ENCODE measurements at places on chromosomes 12 and 14.
A peak's percentile ranks its signal among the peaks of the same experiment; 100 is the strongest.

GRCh38 chr12:126874427-126875026 lies 1392.4 kb upstream of the TMEM132C start:
- DNase-seq = peak; percentile 3

GRCh38 chr12:98896938-98897337 lies 251.8 kb downstream of the APAF1 start:
- peak; percentile 7 for DNase-seq

- peak; percentile 30 for DNase-seq
Observed at GRCh38 chr14:70027785-70028428, 148.7 kb downstream of the SMOC1 start.

DNA sequence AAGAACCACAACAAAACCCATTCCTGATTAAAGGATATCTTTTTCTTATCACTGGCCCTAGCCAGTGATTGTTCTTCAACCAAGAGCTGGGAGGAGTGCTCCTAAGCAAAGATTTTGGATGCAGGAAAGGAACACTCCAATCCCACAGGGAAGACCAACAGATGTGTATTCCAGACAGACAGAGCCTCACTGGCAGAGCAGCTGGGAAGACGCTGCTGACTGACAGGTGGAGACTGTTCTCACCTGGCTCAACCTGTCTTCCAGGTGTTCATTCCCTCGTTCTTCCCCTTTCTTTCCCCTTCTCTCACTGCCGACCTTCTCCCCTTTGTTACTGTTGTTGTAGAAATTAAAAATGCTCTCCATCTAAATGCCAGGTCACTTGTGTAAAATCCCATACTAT lies 89.7 kb upstream of the CCDC198 start:
- no peak for DNase-seq

DNA sequence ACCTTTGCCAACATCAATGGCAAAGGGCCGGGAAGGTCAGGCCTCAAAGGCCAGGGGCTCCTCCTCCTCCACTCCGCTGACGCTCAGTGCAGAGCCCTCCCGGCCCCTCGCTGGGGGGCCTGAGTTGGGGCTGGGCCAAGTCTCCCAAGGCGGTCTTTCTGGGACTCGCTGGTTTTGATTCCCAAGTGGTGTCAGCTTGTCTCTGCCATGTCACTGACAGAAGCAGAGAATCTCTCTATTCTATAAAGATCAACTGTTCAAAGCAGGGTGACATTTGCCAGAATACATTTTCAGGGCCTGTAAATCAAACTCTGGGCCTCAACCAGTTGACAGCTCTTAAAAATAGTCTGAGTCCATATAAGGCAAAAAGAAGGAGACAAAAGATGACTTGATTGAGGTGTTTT lies 75.9 kb downstream of the CCDC88C start:
- no peak for DNase-seq

DNA sequence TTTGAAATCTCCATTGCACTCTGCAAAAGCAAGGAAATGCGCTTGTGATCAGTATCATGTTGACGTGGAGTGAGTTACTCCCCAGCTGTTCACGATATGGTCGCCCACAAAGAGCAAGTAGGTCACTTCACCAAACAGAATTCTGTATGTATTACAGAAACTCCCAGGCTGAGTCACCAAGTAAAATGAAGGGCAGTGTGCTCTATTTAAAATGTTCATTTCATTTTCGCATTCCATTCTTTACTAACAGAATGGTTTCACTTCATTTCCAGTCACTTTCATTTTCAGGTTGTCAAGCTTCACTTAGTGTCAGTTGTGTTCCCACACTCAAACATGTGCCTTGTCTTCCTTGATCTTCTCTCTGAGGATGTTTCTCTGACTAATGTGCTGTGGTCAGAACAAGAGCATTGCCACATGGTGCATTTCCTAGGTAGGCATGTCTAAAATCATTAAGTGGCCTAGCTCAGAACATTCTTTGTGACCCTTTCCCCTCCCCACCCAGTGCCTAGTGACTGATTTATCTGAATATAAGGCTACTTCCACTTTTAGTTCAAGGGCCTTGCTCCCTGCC lies 391.2 kb downstream of the RAD51B start:
- DNase-seq = peak; percentile 91

GRCh38 chr12:11811008-11811407 lies 161.5 kb downstream of the ETV6 start:
- no peak for DNase-seq

GRCh38 chr14:87461704-87462103 lies 531.3 kb downstream of the GALC start:
- no peak for DNase-seq

DNA sequence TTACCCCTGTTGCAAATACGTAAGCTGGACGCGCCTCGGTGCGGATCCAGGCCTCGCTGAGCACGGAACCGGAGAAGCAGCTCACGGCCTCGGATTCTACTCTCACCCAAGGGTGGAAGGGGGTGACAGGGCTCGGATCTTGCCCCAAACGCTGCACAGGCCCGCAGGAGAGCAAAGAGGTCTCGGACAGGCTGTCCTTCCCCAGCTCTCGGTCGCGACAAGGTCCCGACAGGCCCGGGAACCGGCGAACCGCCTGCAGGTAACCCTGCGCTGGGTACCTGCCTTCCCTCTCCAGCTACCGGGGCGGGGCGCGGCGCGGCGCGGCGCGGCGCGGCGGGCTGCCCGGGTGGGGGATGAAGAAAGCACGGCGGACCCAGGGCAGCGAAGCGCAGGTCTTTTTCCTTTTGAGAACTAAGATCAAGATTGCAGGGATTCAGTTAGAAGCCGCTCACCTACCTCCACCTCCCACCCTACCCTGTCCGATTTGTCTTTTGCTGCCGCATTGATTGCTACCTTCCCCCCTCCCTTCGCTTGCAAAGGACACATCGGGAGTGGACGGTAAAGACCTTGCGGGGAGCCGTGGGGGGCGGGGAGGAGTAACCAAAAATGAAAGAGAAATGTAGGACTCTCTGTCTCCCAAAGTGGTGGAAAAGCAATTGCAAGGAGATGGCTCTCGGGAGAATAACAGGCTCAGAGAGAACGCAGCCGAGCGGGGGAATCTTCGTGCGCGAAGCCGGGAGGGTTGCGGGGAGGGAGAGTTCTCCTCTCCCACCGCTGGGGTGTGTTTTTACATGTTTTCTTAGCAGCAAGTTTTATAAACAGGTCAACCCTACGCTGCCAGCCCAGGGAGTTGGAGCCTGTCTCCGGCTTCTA lies 8.4 kb upstream of the TBX3 start:
- no peak for DNase-seq

GRCh38 chr14:72780751-72781150 lies 113.2 kb downstream of the DPF3 start:
- peak; percentile 88 for DNase-seq

GRCh38 chr12:110688446-110689280 lies at the start of gene HVCN1:
Gene HVCN1 (minus strand): TSS chr12:110689115. CDS start chr12:110683245, 5,870 bp downstream.
- peak; percentile 2 for DNase-seq

DNA sequence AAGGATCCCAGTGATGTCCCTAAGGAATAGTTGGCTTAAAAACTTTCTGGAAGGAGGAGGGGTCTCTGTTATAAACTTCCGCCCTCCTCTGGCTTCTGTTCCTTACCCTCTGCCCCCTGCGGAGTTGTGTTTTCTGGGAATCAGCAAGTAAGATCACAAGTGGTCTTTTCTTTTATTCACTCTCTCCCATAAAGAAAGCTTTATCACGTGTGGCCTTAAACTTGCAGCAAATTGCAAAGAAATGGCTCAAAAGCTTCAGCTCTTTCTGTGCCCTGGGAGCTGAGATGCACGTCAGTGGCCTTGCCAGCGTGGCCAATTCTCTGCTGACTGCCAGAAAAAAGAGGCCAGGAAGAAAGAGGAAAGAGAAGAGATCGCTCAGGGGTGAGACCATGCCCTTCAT lies at the start of gene SLCO1C1:
SLCO1C1 (plus strand) TSS at position 101 of the 400 bp plus-strand sequence. CDS start 4,245 bp downstream, outside the sequence.
- no peak for DNase-seq

- DNase-seq = peak; percentile 75
Observed at GRCh38 chr14:31950764-31951637, 126.1 kb upstream of the ARHGAP5 start.

- DNase-seq = no peak
Observed at GRCh38 chr14:105817971-105818711, 291.8 kb downstream of the TMEM121 start.

DNA sequence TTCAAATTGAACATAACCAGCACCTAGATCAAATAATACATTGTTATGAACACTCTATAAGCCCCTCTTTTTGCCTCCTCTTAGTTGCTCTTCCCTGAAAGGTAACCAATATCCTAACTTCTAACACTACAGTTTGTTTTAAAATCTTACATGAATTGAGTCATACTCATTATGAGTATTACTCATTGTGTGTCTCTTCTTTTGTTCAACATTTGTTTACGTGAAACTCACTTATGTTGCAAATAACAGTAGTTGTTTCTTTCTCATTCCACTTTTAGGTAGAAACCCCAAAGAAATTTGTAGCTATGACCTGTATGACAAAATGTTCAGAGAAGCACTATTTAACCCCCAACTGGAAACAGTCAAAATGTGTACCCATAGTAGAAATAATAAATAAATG lies 6.6 kb downstream of the LRRC9 start:
- DNase-seq = no peak

GRCh38 chr12:109573029-109573913 lies at the start of the genes MMAB and MVK:
Gene MMAB (minus strand): TSS chr12:109573504. CDS start chr12:109573480, 24 bp downstream.
Gene MVK (plus strand): TSS chr12:109573794. CDS start chr12:109574823, 1,029 bp downstream.
- DNase-seq = peak; percentile 99

- DNase-seq = no peak
Observed at GRCh38 chr12:34402899-34403705, 380.8 kb downstream of the ALG10 start.

- DNase-seq = no peak
Observed at GRCh38 chr12:25243680-25243990, 7.1 kb downstream of the KRAS start.

- no peak for DNase-seq
Observed at GRCh38 chr14:104139460-104140212, 1.2 kb downstream of the KIF26A start.

DNA sequence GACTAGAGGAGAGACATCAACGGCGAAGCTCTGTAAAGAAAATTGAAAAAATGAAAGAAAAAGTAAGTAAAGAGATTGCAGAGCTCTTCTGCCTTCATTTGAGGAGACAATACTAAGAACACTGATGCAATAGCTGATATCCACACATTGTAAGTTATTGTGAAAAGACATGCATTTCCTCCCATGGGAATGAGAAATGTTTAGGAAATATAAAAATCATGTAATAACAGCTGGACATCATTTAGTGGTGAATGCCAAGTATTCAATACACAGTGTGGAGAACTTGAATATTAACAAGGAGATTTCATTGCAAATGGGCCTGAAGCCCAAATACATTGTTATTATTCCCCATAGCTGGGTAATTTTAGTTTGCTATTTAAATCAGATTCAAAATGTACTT lies 179.2 kb downstream of the KICS2 start:
- DNase-seq = peak; percentile 92

GRCh38 chr12:82507686-82508085 lies 149.4 kb downstream of the METTL25 start:
- no peak for DNase-seq

DNA sequence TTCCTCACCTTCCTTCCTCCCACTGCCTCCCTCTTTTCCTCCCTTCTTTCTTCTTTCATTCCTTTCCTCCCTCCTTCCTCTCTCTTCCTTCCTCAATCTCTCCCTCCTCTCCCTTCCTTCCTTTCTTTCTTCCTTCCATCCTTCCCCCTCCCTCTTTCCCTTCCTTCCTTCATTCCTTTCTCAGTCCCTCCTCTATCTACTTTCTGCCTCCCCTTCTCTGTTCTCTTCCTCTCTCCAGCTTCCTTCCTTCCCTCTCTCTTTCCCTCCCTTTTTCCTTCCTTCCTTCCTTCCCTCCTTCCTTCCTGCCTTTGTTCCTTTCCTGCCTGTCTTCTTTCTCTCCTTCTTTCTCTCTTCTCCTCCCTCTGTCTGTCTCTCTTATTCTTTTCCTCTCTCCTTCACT lies 16.1 kb downstream of the ASCL1 start:
- no peak for DNase-seq

DNA sequence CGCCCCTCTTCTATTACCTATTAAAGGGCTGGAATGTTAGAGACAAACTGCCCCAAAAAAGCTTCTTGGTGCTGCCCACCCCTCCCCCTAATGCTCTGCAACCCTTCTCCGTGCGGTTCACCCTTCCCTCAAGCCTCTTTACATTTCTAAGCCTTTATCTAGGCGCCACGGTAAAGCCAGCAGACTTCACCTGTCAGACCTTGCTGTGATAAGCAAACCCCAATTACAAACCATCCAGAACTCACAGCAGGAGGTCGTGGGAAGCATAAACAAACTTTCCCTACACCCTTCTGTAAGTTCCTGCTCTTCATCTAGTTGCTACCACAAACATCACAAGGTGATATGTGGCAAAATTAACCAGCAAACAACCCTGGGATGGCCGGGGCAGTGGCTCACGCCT lies 56.8 kb downstream of the MOK start:
- DNase-seq = no peak

DNA sequence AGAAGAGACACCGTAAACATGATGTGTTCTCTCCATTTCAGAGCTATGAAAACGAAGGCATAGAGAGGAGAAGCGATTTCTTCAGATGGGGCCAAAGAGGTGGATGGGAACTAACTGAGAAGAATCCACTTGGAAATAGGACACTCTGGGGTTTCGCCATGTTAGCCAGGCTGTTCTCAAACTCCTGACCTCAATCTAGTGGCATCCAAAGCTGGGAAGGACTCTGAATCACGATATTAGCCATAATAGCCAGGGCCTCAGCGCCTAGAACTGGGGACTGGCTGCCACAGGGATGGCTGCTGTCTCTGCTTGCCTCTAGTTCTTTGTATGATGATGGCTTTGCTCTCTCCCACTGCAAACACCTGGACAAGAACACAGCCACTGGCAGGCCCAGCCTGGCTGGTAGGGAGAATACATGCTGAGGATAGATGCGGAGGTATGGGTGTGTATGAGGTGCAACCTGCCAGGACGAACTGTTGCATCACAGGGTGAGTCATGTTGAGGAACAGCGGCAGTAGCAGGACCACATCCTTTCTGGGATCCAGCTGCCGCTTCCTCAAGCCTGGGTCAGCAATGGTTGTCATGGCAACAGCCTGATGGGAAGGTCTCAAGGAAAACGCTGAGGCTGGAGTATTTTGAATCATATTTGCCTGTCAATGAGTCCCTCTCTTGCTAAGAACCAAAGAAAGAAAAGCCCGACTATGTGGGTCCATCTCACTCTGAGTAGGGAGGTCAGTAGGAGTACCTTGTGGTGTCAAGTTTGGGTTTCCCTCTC lies 31.1 kb downstream of the CCDC177 start:
- peak; percentile 93 for DNase-seq

GRCh38 chr12:3772380-3772779 lies 19.5 kb upstream of the CRACR2A start:
- no peak for DNase-seq

GRCh38 chr12:120853188-120853587 lies 51.0 kb downstream of the SPPL3 start:
- DNase-seq = no peak

GRCh38 chr12:62714181-62714773 lies 220.7 kb downstream of the PPM1H start:
- no peak for DNase-seq

DNA sequence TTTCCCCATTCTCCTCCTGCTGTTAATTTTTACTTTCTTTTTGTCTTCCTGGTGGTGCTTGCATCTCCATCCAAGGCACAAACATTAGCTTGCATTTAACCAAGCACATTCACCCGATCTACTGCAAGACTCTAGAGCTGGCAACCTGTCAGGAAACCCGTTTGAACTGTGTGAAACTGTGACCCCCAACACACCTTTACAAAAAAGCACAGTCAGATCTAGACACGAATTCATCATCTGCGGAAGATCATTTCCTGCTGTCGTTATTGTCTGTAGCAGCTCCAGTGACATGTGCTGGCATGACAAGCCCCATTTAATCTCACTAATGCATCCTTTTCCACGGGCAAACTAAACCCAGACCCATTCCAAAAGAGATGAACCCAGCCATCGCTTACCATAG lies 340.5 kb downstream of the VRK1 start:
- no peak for DNase-seq

GRCh38 chr14:89125216-89125615 lies 291.8 kb downstream of the FOXN3 start:
- DNase-seq = peak; percentile 41
